ENCODE measurements at places on chromosomes 13 and 19.

- H3K4me3 ChIP-seq, result no peak overlapping the region
- H3K27ac ChIP-seq, result no peak overlapping the region
- H3K27me3 ChIP-seq, result no peaks in the 10 kb centered on the region
- no peak for DNase-seq
- peaks cover 14% of the 10 kb centered on the region for H3K4me1 ChIP-seq
Measured at GRCh38 chr13:28655561-28655960, 3.4 kb upstream of the POMP start.

- H3K27me3 ChIP-seq, result no peaks in the 10 kb centered on the region
- H3K4me1 ChIP-seq, result no peaks in the 10 kb centered on the region
Measured at GRCh38 chr13:59842507-59842906, 321.2 kb downstream of the DIAPH3 start.

GRCh38 chr19:17877696-17878095 is 6.0 kb downstream of the SLC5A5 start:
- no peak overlapping the region for H3K4me3 ChIP-seq
- H3K27me3 ChIP-seq, result no peaks in the 10 kb centered on the region
- no peak overlapping the region for H3K27ac ChIP-seq
- no peaks in the 10 kb centered on the region for H3K4me1 ChIP-seq
- DNase-seq, result no peak

GRCh38 chr13:64457976-64458375 is 2772.2 kb downstream of the PCDH9 start:
- no peaks in the 10 kb centered on the region for H3K4me1 ChIP-seq
- no peak for DNase-seq

GRCh38 chr13:109209526-109209925 is 576.9 kb downstream of the IRS2 start:
- no peaks in the 10 kb centered on the region for H3K36me3 ChIP-seq
- H3K27ac ChIP-seq, result no peak overlapping the region
- no peak overlapping the region for H3K4me3 ChIP-seq
- no peak for DNase-seq
- H3K4me1 ChIP-seq, result peaks cover 5% of the 10 kb centered on the region

DNA sequence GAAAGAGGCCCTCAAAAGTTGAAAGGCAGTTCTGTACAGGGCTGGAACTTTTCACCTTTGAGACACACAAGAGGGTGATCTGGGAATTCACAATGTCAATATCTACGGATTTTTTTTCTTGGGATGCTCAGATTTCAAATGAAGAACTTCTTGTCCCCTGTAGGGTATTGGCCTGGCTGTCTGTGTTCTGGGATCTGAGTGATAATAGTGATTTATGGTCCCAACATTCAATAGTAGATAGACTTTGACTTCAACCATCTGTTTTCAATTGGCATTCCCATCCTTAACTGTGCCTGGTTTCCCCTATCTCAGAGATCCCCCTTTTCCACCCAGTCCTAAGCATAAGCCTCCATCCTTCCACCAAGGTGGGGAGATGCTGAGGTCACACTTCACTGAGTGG is 274.1 kb downstream of the COG6 start:
- H3K4me3 ChIP-seq, result no peak overlapping the region
- no peaks in the 10 kb centered on the region for H3K36me3 ChIP-seq
- no peaks in the 10 kb centered on the region for H3K4me1 ChIP-seq
- no peak overlapping the region for H3K27ac ChIP-seq

- no peaks in the 10 kb centered on the region for H3K36me3 ChIP-seq
- DNase-seq, result peak; percentile 1
- H3K27me3 ChIP-seq, result no peaks in the 10 kb centered on the region
Measured at GRCh38 chr13:78317030-78317429, 286.3 kb downstream of the POU4F1 start.

- no peaks in the 10 kb centered on the region for H3K36me3 ChIP-seq
- H3K4me3 ChIP-seq, result no peak overlapping the region
- H3K27ac ChIP-seq, result no peak overlapping the region
- H3K27me3 ChIP-seq, result no peaks in the 10 kb centered on the region
- no peak for DNase-seq
Measured at GRCh38 chr13:41701676-41702075, 244.3 kb downstream of the RGCC start.

DNA sequence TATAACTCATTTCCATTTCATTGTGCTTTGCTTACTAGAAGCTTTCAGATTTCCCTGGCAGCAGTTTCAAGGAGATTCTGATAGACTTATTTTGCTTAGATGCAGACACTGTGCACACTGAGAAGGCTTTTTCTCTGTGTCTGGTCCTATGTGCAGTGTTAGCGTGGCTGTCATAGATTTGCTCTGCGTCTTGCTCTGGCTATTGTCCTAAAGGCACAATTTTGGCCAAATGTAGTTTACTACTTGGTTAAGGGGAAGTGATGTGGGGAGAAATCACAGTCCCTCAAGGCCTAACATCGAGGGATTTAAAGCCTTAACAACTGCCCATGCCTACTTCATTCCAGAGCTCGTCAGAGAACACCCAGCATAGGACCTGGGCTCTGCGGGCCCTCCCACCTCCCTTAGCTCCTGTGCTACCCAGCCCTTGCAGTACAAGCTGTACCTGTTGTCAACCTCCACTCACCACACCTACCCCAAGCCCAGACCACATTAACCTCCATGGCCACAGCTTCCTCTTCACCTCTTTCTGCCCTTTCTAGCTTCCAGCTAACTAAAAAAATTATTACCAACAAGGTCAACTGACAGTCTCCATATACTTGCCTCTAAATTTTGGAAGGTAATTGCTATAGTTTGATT is 38.9 kb upstream of the KATNAL1 start:
- peaks cover 11% of the 10 kb centered on the region for H3K4me1 ChIP-seq
- no peak overlapping the region for H3K27ac ChIP-seq
- DNase-seq, result no peak
- H3K27me3 ChIP-seq, result no peaks in the 10 kb centered on the region
- no peaks in the 10 kb centered on the region for H3K36me3 ChIP-seq

- H3K36me3 ChIP-seq, result no peaks in the 10 kb centered on the region
- H3K27me3 ChIP-seq, result no peaks in the 10 kb centered on the region
- H3K27ac ChIP-seq, result no peak overlapping the region
- no peaks in the 10 kb centered on the region for H3K4me1 ChIP-seq
- H3K4me3 ChIP-seq, result no peak overlapping the region
Measured at GRCh38 chr13:110254151-110254679, 52.7 kb downstream of the COL4A1 start.

GRCh38 chr19:18789883-18790565 is 1.1 kb downstream of the COMP start:
- peak overlapping the region; percentile 48 for H3K4me3 ChIP-seq
- no peak overlapping the region for H3K27ac ChIP-seq
- H3K36me3 ChIP-seq, result no peaks in the 10 kb centered on the region

GRCh38 chr19:50005428-50005827 is 19.7 kb downstream of the VRK3 start:
- DNase-seq, result no peak
- H3K4me3 ChIP-seq, result no peak overlapping the region
- H3K27me3 ChIP-seq, result no peaks in the 10 kb centered on the region

DNA sequence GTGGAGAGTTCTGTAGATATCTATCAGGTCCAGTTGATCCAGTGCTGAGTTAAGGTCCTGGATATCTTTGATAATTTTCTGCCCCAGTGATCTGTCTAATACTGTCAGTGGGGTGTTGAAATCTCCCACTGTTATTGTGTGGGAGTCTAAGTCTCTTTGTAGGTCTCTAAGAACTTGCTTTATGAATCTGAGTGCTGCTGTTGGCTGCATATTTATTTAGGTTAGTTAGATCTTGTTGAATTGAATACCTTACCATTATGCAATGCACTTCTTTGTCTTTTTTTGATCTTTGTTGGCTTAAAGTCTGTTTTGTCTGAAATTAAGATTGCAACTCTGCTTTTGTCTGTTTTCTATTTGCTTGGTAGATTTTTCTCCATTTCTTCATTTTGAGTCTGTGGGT is 15.4 kb downstream of the AP1M1 start:
- no peaks in the 10 kb centered on the region for H3K27me3 ChIP-seq
- H3K36me3 ChIP-seq, result no peaks in the 10 kb centered on the region
- DNase-seq, result no peak
- no peak overlapping the region for H3K4me3 ChIP-seq
- H3K4me1 ChIP-seq, result no peaks in the 10 kb centered on the region

DNA sequence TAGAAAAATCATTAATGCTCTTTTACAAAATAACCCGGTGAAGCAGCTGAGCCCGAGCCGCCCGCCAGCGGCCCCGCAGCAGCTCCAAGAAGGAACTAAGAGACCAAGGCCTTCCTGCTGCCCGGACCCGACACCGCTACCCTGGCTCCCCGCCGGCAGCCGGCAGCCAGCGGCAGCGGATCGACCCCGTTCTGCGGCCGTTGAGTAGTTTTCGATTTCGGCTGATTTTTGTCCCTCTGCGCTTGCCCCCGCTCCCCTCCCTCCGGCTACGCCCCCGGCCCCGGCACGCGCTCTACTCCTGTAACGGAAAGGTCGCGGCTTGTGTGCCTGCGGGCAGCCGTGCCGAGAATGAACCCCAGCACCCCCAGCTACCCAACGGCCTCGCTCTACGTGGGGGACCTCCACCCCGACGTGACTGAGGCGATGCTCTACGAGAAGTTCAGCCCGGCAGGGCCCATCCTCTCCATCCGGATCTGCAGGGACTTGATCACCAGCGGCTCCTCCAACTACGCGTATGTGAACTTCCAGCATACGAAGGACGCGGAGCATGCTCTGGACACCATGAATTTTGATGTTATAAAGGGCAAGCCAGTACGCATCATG is at the start of gene PABPC3:
Gene PABPC3, plus strand, starts transcription at position 286 of the 603 bp plus-strand sequence. Its CDS starts 63 bp downstream, at position 349.
- no peak for DNase-seq
- H3K4me3 ChIP-seq, result no peak within 1 kb of the TSS
- H3K27ac ChIP-seq, result no peak within 1 kb of the TSS
- H3K27me3 ChIP-seq, result no peaks in the 10 kb centered on the region

DNA sequence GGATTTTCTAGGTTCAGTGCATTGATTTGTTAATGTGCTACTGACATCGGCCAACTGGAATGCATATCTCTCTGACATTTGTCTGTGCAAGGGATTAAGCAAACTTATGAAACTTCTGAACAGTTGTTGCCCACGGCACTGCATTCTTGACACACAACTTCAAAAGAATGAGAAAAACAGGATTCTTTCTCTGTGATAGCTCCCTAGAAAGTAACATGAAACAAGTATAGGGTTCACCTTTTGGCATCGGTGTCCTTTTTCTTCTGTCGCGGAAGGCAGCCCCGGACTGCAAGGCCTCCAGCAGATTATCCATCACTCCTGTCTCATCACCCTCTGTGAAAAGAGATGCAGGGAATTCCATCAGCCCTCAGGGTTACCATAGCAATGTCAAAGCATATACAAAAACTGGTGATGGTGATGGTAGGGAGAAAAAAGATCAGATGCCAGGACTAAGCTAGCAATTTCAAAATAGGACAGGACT is 389.2 kb downstream of the DIAPH3 start:
- no peaks in the 10 kb centered on the region for H3K36me3 ChIP-seq
- no peak overlapping the region for H3K4me3 ChIP-seq
- H3K4me1 ChIP-seq, result no peaks in the 10 kb centered on the region
- no peak for DNase-seq
- H3K27ac ChIP-seq, result no peak overlapping the region

DNA sequence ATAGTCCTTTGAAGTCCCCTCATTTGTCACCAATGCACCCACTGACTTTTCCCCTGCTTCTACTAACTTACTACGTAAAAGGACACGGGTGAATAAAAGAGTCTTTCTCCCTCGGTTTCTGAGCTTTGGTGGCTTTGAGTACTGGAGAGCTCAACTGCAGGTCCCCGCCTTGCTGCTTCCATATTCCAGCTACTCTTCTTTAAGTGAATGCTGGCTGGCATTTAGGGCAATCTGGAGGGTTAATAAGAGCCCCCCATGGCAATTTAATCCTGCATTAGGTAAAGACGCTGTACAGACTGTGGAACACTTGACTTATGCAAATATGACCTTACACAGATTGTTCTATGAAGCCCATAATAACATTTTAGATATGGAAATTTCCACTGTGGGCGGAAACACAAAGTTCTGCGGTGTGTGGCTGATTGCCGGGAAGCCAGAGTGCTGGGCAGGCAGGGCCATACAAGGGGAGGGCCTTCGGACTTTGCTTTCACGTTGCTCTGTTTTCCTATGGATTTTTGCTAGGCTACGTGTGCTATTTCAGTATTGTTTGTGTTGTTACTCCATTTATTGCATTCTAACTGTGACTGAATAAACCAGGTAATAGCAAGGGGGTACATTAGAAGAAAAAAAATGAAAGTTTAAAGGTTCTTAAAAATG is 97.5 kb downstream of the SLC10A2 start:
- no peaks in the 10 kb centered on the region for H3K36me3 ChIP-seq
- H3K27me3 ChIP-seq, result no peaks in the 10 kb centered on the region
- no peak overlapping the region for H3K27ac ChIP-seq
- no peak for DNase-seq
- H3K4me3 ChIP-seq, result no peak overlapping the region
- no peaks in the 10 kb centered on the region for H3K4me1 ChIP-seq

- H3K4me1 ChIP-seq, result peaks cover 57% of the 10 kb centered on the region
- H3K4me3 ChIP-seq, result no peak overlapping the region
- H3K27ac ChIP-seq, result peak overlapping the region; percentile 61
- H3K27me3 ChIP-seq, result no peaks in the 10 kb centered on the region
- no peak for DNase-seq
Measured at GRCh38 chr19:15296353-15296752, 36.0 kb downstream of the BRD4 start.
